Heart left ventricle (tissue), 16 donors: ENCODE measurements at places on chromosomes 1 and 21. TPM values are rescaled to one million over a fixed set of nuclear protein-coding genes. Genes with fewer than 3 reads are reported as not detected.

The TMCC2 gene
- 1.5 TPM for total RNA-seq

The GUCA2A gene
- not detected for total RNA-seq

The MATN1 gene
- not detected for total RNA-seq

GRCh38 chr1:155130272-155131006 lies 2.8 kb downstream of the EFNA1 start:
- H3K27me3 ChIP-seq, result no peaks in the 10 kb centered on the region
- H3K4me3 ChIP-seq, result peak overlapping the region; percentile 95
- H3K4me1 ChIP-seq, result peaks cover 45% of the 10 kb centered on the region
- H3K36me3 ChIP-seq, result peaks cover 22% of the 10 kb centered on the region
- no peak for DNase-seq

DNA sequence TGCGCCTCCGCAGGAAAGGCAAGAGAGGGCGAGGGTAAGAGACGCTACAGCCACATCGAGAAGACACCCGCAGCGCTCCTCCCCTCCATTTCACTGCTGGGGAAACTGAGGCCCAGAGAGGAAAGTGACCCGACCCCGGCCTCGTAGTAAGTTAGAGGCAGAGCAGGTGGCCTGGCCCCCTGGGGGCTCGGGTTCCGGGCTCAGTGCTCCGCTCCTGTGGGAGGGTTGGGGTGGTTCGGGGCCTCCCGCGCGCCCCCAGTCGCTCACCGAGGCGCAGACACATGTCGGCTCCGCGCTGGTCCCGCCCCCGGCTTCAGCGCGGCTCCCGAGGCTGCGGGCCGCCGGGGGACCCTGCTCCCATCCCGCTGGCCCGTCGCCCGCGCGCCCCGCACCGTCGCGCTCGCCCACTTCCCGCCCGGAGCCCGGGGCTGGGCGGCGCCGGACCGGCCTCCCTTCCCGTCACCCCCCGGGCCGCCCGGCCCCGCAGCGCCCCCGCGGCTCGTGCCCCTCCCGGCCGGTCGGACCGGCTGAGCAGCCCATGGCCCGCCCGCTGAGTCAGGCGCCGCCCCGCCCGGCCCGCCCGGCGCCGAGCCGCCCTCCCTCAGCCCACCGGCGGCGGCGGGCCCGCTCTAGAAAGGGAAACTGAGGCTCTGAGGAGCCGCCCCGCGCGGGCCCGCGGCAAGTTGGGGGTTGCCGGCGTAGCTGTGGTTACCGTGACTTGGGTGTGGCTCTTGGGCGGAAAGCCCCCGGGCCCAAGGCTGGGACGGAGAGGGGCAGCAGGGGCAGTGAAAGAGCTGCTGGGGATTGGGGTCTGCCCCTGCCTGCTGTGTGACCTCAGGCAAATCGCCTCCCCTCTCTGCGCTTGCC lies at the start of gene TMEM54:
TMEM54 (minus strand) TSS at position 434 of the 867 bp plus-strand sequence; CDS start at position 283, 151 bp downstream.
- H3K4me3 ChIP-seq, result peak within 1 kb of the TSS; percentile 43
- no peak within 1 kb of the TSS for H3K27ac ChIP-seq
- H3K4me1 ChIP-seq, result peaks cover 5% of the 10 kb centered on the region
- DNase-seq, result peak; percentile 69
- H3K36me3 ChIP-seq, result no peaks in the 10 kb centered on the region

GRCh38 chr1:157725221-157725577 lies 24.6 kb upstream of the FCRL3 start:
- no peaks in the 10 kb centered on the region for H3K27me3 ChIP-seq
- no peak overlapping the region for H3K4me3 ChIP-seq
- H3K36me3 ChIP-seq, result no peaks in the 10 kb centered on the region
- H3K27ac ChIP-seq, result no peak overlapping the region
- no peaks in the 10 kb centered on the region for H3K4me1 ChIP-seq

DNA sequence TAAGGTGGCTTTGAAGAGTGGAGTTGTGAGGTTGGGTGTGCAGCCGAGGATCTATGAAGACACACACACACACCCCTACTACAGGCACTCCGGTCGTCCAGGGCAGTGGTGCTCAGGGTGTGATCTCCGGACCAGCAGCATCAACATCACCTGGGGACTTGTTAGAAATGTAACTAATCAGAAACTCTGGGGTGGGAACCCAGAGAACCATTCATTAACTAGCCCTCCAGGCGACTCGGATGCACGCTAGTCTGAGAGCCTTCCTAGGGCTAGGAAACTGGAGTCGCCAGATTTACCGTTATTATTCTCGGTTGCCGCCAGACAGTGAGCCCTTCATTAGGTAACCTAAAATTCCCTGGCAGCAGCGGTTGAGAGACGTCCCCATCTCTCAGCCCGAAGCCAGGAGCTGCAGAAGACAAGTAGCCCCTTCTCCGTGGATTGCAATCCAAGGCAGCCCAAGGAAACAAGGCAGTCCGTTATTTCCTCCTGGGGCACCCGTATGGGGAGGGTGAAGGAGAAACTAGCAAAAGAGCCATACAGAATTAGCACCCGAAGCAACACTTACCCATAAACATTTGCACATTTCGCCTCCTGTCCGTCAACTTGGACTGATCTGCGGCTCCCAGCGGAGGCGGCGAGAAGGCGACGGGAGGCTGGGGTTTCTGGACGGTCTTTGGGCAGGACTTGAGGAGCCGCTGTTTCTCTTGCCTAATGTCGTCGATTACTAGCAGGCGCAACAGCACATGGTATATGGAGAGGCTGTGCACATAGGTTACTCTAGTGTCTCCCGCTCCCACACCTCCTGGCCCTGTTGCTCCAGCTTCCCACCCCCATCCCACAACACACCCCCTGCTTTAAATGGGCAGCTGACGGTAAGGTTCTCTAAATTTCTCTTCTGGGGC lies 2.9 kb upstream of the CCN1 start:
- no peaks in the 10 kb centered on the region for H3K27me3 ChIP-seq
- no peaks in the 10 kb centered on the region for H3K4me1 ChIP-seq
- H3K4me3 ChIP-seq, result peak overlapping the region; percentile 84
- peak overlapping the region; percentile 96 for H3K27ac ChIP-seq

GRCh38 chr1:163785868-163786405 lies 464.2 kb downstream of the NUF2 start:
- H3K27ac ChIP-seq, result no peak overlapping the region
- no peaks in the 10 kb centered on the region for H3K4me1 ChIP-seq
- DNase-seq, result no peak
- H3K36me3 ChIP-seq, result no peaks in the 10 kb centered on the region
- H3K4me3 ChIP-seq, result no peak overlapping the region
- H3K27me3 ChIP-seq, result no peaks in the 10 kb centered on the region

DNA sequence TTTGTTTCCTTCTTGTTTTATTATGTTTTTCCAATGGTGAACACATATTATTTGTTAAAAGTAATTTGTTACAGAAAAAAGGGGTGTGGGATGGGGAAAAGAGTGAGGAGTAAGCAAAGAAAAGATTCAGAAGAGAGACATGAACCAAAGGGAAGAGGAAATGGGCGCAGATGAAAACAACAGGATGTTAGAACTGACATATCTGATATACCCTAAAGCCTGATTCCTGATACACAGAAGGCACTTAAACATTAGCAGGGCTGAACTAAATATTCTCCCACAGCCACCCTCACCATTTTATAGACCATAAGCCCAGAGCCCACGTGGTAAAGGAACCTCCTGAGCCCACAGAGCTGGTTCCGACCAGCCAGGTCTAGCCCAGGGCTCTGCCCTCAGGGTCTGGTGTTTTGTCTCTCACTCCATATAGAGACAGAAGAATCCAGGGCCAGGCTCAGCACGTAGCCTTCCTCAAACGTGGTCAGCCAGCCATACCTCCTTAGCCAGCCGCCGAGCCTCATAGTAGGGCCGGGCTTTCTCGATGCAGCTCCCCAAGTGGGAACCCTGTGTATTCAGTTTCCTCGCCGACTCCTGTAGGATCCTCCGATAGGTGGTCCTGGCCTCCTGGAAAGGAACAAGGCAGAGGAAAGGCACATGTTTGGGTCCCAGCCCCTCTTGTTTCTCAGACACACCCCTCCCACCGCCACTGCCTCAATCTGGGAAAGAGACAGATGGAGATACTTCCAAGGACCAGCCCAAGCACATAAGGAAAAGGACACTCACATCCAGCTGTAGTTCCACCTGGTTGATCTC lies 9.5 kb downstream of the SH3BP5L start:
- no peaks in the 10 kb centered on the region for H3K27me3 ChIP-seq
- DNase-seq, result no peak
- H3K27ac ChIP-seq, result no peak overlapping the region
- no peaks in the 10 kb centered on the region for H3K4me1 ChIP-seq
